Activated CD8-positive, alpha-beta memory T cell treated with anti-CD3 and anti-CD28 coated beads for 4 hours (primary cell): ENCODE measurements at places on chromosomes 7 and 10.
A peak's percentile ranks its signal among the peaks of the same experiment; 100 is the strongest.

GRCh38 chr10:114850126-114850525 is 28.5 kb downstream of the FHIP2A start:
- DNase-seq, result no peak

- no peak for DNase-seq
These were observed 708 bp upstream of the GPR85 start for GRCh38 chr7:113087071-113087998.

DNA sequence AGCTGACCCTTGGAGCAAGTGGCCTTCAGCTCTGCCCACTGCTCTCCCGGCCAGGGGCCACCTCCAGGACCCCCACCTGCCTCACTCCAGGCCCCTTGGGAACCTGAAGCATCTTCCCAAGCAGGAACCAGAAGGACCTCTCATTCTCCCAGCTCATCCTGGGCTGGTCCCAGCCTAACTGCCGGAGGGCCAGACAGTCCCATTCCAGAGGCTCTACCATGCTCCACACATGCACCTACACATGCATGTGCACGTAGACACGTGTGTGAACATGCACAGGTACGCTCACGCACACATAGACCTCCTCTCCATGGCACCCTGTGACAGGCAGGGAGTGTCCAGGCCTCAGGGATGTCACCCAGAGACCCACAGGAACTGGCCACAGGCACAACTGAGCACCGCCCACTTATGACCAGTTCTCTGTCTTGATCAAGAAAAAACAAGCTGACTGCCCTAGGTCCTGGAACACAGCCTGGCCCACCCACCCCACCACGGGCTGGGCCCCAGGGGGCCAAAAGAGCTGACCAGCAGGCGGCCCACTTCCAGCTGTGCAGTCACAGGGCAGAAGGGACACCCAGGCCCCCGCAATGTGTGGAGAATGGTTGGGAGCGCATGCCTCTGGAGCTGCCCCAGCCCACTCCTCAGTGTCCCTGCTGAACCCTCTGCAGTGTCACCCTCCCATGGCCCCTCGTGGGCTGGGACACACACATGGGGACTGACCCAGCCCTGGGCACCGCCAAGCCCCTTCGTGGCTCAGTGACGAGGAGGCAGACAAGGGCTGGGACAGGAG is 43.4 kb downstream of the CAMK2B start:
- DNase-seq, result no peak

- no peak for DNase-seq
These were observed 378.9 kb upstream of the NUPR2 start for GRCh38 chr7:56495165-56495564.

- no peak for DNase-seq
These were observed 27.7 kb upstream of the NMT2 start for GRCh38 chr10:15196021-15196834.

DNA sequence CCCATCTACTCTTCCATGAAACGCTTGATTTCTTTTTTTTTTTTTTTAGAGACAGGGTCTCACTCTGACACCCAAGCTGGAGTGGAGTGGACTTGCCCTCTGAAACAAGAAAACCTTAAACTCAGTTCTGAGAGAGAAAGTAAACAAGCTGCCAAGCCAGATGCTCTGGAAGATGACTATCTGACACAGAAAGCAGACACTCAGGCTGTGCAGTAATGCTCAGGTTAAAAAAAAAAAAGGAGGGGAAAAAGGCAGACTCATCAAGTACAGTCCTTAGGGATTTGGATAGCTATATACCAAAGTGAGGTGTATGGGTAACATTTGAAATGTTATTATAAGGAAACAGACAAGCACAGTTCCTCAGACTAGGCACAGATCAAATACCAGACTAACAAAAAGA is 80.5 kb downstream of the IDE start:
- DNase-seq, result no peak

GRCh38 chr7:128459394-128459878 is 3.8 kb downstream of the HILPDA start:
- no peak for DNase-seq

GRCh38 chr10:73647211-73647874 is 6.1 kb upstream of the MYOZ1 start:
- DNase-seq, result no peak

DNA sequence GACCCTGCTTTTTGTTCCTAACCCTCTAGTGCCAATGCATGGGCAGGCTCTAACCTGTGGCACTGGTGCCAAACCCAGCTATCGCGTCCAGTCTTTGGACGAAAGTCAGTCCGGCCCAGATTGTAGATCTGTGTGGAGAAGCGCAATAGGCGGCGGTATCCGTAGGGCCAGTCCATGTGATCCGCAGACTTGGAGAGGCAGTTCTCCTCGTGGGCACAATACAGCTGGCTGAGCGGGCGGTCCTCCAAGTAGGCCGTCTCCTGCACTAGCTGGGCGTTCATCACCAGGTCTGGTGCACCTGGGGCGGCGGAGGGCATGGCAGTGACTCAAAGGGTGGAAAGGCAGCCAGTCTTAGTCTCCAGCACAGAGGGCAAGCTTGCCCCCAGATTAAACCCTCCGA is 14.5 kb downstream of the LOXL4 start:
- no peak for DNase-seq

- no peak for DNase-seq
These were observed 29.8 kb downstream of the NDUFB2 start for GRCh38 chr7:140726281-140726680.

GRCh38 chr10:26626066-26626465 is 71.4 kb upstream of the PDSS1 start:
- no peak for DNase-seq

DNA sequence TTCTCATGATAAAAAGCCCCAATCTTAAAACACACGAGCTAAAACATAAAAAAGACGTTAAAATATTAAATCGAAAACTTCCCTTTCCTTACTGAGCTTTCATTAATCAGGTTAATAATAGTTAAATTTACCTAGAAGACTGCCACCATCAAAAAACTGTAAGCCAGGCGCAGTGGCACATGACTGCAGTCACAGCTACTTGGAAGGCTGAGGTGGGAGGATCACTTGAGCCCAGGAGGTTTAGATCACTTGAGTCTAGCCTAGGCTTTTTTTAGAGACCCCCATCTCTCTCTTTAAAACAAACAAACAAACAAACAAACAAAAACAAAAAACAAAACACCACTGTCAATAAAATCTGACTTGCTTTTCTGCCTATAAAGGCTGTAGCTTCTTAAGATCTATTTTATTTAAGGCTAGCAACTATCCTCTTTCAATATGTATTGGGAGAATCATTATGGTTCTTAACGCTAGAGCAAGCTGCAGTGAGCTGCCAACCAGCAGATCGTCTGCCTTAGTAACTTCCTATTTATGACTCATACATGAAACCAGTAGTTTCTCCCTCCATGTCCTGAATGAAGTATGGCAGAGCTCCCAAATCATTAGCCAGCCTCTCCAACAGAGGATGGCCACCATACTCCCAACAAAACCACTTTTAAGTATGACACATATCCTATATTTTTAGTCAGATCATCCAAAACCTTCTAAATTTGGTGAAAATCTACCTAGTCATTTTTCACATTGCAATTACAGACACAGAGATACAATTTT is 163.7 kb downstream of the SRPK2 start:
- no peak for DNase-seq

- DNase-seq, result no peak
These were observed 54.0 kb downstream of the BRI3 start for GRCh38 chr7:98335411-98335977.

GRCh38 chr10:618229-618989 is 71.1 kb downstream of the DIP2C start:
- no peak for DNase-seq

DNA sequence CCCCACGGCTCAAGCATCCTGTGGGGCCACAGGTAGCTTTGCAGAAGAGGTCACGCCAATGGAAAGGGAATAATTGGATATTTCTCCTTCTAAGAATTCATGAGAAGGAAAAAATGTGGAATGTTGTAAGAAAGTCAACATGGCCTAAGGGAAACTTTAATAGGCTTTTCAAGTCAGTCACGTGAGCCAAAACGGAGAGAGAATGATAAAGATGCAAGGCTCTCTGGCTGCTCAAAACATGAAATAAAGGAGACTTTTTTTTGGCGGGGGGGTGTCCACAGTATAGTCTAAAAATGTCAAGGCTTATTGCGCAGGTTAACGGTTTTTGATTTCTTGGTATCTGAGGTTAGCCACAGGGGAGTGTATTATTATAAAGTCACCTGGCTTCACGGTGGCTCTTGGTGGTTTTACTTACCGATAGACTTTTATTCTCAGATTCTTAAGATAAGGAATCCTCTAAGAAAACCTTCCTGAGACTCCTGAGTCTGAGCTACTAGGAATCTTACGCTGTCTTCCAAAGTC is 148.1 kb downstream of the ARHGAP21 start:
- DNase-seq, result no peak

GRCh38 chr7:36726311-36726710 is 2.0 kb upstream of the AOAH start:
- no peak for DNase-seq

DNA sequence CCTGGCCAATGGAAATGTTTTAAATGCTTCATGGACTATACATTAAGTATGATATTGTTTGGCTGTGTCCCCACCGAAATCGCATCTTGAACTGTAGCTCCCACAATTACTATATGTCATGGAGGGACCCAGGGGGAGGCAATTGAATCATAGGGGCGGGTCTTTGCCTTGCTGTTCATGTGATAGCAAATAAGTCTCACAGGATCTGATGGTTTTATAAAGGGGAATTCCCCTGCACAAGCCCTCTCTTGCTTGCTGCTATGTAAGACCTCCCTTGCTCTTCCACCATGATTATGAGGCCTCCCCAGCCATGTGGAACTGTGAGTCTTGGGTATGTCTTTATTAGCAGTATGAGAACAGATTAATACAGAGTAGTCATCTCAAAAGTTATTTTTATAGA is 32.4 kb upstream of the GRB10 start:
- DNase-seq, result no peak

DNA sequence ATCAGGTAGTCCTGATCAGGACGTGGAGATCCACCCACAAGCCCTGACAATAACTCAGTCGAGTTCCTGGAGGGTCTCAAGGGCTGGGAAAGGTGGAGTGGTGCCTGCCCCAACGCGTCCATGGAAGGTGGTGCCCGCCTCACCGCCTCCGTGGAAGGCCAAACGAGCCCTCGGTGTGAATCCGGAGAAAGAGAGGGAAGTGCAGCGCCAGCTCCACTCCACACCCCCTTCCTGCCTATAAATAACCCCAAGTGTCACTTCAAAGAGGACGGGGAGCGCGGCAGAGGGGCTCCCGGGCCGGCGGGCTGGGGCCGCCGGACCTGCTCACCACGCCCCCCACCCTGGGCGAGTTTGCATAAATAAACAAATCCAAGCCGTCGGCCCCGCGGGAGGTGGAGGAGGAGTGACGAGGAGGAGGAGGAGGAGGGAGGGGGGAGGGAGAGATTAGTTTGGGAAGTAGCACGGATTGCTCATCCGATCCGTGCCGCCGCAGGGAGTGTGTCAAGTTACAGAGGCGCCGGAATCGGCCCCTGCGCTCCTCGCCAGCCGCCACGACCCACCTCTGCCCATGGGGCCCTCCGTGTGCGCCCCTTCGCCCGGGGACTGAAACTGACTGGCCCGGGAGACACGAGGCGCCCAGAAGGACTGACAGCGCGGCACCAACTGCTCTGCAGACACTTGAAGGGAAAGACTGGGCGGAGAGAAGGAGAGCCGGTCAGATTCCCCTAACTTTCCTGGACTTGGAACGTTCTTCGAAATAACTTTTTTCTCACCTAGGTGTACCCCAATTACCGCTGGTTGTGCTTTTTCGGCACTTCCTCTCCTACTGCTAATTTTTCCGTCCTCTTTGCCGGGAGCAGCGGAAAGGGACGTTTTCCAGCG is at the start of gene COL13A1:
COL13A1 (plus strand) TSS at position 473 of the 882 bp plus-strand sequence. CDS start 518 bp downstream, outside the sequence.
- no peak for DNase-seq

- DNase-seq, result no peak
These were observed 78.0 kb downstream of the HIP1 start for GRCh38 chr7:75660566-75661215.

DNA sequence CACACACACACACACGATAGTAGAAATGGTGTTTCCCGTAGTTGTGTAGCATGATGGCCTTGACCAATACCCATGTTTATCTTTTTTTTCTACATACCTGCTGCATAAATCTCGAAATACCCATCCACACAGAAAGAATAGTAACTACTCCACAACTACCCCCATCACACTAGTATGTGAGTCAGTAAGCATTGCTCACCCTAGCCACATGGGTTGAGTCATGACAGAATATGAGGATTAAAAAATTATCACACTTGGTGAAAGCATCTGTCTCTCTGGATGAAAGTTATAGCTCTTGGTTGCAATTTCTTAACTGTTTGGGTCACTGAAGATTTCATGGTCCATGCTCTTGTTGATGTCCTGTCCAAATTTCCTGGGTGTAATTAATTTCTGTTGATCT is 103.4 kb upstream of the MDFIC start:
- DNase-seq, result no peak

DNA sequence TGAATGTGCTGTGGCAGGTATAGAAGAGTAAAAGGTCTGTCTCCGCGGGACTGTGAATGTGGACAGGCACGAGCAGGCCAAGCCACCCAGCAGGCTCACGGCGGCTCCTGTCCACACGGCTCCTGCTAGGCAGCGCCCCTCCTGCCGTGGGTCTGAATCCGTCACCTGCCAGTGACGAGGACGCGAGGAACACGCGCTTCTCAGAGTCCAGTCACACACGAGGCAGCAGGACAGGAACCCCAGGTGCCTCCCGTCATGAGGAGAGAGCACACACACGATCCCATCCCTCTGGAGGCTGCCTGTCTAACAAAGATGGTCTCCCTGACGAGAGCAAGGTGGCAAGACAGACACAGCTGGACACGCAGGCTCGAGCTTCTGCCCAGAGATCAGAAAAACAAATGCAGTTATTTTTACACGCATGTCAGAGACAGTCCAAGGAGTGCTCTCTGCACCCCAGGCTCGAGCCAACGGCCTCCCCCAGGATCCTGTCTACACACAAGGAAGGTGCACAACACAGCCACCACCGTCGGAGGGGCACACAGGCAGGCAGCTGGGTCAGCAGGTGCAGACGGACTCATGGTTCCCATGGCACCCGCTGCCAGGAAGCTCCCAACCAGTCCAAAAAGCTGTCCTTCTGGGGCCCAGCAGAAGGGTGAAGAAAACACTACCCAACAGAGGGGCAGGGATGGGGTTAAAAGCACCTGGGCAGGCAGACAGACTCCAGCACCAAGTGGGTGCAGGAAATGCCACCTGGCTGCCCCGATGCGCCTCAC is 103.2 kb downstream of the MAD1L1 start:
- DNase-seq, result no peak

DNA sequence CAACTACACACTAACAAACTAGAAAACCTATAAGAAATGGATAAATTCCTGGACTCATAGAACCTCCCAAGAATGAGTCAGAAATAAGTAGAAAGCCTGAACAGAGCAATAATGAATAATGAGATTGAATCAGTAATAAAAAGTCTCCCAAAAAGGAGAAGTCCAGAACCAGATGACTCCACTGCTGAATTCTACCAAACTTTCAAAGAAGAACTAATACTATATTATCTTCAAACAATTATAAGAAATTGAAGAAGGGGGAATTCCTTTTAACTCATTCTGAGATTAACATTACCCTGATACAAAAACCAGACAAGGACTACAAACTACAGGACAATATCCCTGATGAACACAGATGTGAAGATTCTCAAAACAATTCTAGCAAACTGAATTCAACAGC is 47.8 kb upstream of the CDK6 start:
- no peak for DNase-seq

- DNase-seq, result peak; percentile 90
These were observed 830 bp upstream of the ZNF438 start for GRCh38 chr10:31032258-31033132.

- no peak for DNase-seq
These were observed 755 bp downstream of the FAM171A1 start for GRCh38 chr10:15370212-15370855.

- DNase-seq, result no peak
These were observed 8.2 kb downstream of the TPK1 start for GRCh38 chr7:144827621-144828020.
